ENCODE measurements at places on chromosomes 11 and 22.

DNA sequence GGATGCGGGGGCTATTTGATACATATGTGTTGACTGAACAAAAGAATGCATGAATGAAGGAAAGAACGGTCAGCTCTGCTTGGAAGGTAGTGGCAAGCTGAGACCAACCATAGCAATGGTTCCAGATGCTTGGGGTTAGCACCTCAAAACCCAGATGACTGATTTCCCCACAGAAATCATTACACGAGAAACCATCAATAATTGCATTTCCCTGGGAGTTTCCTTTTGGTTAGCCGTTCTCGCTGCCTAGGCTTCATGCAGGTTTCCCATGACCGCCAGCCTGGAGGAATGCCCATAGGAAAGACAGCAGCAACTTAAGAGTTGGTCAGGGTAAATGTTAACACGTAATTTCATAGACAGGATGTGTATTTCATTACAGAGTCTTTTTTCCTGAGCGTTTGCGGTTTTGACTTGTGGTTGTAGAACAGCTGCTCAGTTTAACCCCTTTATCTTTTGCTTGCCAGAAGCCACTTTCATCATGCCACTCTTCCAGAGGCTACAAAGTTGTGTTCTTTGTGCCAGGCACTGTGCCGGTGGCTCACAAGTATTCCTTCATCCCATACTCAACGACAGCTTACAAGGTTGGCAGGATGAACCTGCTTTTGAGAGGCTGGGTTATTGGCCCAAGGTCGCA lies 2.8 kb downstream of the IL17RA start:
- no peak for DNase-seq

DNA sequence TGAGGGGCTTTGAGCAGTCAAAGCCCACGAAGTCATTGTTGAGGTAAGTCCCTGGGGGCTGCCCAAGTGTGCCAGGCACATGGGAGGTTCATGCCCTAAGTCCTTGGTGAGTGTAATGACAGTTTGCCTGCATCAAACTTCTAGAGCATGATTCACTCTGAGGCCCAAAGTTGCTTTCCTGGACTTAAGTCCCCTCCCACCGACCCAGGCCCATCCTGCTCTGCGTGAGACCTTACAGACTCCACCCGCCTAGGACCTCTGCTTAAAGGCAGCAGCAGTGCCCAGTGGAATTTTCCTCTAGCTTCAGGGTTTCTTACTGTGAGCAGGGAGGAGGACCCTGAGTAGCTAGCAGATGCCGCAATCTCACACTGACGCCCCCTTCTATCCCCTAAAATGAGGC lies 5.7 kb upstream of the PVALB start:
- no peak for DNase-seq

DNA sequence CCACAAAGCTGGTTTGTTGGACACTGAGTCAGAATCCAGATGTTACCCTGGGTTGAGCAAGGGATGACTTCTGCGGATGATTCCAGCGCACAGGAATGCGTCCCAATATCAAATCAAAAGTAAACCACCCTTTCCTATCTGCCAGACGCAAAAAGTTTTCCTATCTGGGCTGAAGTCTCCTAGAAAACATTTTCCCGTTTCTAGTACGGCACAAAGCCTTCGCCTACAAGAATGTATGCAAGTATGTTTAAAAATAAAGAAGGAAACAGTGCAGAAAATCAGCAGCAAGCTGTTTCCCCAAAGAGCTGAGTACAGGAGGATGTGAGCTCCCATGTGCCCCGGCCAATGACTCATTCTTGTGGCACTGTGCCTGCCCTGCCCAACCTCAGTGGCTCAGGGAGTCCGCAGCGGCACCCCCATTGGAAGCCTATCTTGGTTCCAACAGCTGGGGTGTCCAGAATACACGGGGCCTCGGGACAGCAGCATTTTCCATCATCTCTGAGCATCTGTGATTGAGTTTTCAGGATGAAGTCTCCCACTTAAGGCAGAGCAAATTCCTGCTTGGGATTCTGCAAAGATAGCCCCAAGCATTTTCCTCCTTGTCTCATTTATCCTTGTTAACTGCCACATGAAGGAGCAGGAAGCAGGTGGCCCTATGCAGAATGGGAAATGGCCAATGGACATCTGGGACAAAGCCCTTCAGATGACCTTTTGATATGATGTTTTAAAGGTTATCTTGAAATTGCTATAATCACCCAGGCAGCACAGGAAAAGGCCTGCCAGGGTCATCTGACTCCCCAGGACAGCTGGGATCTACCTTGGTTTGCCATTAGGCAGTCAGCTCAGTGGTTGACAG lies 17.5 kb downstream of the KCNJ5 start:
- DNase-seq: no peak

DNA sequence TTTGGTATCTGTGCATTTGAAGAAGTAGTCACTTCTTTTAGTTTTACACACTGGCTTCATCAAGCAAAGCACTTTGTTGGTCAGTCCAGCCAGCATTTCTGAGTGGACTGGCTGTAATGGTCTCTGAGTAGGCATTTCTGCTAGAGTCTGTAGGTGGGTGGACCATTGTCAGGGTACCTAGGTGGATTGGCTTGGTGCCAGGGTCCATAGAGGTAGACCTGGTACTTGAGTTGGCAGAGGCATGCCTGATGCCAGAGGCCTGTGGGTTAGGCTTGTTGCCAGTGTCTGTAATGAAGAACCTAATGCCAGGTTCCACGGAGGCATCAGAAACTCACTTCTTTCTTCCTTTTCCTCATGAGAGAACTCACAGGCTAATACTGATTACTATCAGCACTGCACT lies 157.9 kb upstream of the C11orf87 start:
- no peak for DNase-seq

DNA sequence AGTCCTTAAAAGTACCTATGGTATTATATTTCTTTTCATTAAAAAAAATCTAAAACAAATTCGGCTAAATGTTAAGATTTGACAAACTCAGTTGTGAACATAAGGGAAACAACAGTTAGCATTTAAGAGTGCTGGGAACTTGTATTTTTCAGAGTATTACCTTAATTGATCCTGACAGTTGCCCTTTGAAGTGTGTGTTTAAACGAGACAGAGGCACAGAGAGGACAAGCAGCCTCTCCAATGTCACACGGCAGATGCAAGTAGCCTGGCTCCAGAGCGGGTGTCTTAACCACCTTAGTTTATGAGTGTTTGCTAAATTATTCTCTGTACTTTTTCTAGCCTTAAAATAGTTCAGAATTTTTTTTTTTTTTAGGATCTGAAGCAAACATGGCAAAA lies 80.9 kb downstream of the TIMP3 start:
- DNase-seq: no peak

DNA sequence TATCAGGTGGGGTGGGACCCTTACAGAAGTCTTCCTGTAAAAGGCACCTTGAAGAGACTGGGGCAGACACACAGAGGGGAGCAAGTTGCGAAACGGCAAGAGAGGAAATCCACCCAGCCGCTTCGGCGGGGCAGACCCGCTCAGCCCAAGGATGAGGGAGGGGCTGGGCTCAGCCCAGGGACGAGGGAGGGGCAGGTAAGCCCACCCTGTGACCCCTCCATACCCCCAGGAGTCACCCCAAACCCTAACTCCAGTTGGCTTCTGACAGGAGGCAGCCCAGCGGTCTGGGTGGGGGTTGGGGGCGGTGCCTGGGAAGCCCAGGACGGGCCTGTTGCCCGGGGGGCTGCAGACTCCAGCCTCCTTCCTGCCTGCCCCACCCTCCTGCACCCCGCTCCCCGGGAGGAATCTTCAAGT lies 965 bp downstream of the OSBPL5 start:
- DNase-seq: no peak

GRCh38 chr22:45335021-45335818 lies 25.5 kb downstream of the FAM118A start:
- DNase-seq: no peak

DNA sequence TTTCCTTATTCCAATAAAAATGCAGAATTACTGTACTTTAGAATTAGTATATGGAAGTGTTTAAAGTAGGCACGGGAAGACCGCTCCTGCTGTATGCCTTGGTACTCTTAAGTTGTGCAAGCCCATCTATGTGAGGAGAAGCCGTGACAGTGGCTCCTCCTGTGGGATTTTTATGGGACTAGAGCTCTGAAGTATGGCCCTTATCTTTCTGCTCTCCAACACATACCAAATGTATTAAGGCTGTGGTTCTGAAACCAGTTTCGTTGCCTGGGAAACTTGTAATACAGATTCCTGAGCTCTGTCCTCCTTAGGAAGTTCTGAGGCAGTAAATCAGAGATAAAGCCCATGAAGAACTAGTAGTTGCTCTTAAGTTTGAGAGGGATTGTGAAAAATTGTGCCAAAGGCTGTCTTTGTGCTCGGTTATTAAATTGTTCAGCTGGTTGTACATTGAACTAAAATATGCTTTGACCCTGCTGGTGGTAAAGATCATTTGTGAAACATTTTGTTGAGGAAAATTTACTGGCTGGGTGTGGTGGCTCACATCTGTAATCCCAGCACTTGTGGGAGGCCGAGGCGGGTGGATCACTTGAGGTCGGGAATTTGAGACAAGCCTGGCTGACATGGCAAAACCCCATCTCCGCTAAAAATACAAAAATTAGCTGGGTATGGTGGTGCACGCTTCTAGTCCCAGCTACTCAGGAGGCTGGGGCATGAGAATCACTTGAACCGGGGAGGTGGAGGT lies 29.3 kb downstream of the RTN3 start:
- DNase-seq: no peak

DNA sequence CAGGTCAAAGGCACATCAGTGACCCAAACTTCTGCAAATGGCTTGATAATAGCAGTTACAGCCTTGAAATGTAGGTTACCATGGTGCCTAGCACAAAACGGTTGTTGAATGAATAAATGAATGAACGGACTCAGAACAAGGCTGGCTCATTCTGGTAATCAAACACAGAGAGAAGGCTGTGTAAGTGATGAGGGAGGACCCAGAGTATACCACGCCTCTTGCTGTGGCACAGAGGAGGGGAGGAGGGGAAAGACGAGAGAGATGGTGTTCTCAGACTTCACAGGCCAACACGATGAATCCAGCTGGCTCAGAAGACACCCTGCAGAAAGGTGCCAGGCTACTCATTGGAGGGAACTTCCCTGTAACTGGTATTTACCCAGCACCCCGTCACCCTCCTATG lies 38.3 kb downstream of the PC start:
- no peak for DNase-seq

DNA sequence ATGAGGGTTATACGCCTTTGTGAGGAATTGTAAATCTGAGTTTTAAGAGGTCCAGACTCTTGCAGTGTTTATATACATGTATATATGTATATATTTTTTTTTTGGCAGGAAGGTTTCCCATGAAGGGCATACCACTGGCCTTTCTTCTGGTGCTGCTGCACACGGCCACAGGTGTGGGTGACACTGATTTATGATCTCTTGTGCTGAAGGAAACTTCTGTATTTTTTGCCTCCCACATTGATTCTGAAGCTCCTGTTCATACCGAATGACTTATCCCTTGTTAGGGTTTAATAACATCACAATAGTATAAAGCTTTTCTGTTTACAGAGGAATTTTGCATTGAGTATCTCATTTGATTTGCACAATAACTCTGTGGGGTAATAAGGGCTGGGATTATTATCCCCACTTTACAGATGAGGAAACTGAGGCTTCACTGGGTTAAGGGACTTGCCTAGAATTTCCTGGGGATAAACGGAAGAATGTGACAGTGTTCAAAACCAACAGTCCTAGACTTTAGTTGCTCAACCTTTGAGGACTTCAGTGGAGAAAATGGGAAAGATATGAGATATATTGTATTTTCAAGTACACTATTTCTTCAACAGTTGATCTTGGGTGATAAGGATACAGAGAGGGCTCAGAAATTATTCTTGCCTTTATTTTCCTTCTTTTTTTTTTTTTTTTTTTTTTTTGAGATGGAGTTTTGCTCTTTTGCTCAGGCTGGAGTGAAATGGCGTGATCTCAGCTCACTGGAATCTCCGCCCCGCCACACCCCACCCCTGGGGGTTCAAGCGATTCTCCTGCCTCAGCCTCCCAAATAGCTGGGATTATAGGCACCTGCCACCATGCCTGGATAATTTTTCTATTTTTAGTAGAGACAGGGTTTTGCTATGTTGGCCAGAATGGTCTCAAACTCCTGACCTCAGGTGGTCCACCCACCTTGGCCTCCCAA lies 70.1 kb downstream of the MICAL2 start:
- DNase-seq: no peak

DNA sequence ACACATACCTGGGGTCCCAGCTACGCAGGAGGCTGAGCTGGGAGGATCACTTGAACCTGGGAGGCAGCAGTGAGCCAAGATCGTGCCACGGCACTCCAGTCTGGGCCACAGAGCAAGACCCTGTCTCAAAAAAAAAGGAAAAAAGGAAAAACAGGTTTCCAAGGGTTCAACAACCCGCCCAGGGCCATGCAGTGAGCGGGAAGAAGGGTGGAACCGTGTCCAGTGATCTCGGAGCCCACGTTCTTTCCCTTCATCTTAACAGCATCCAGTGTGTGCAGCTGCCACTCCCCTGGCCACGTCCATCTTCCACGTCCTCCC lies 14.9 kb upstream of the LRP5 start:
- no peak for DNase-seq

GRCh38 chr11:94795476-94796189 lies 27.5 kb downstream of the AMOTL1 start:
- no peak for DNase-seq

DNA sequence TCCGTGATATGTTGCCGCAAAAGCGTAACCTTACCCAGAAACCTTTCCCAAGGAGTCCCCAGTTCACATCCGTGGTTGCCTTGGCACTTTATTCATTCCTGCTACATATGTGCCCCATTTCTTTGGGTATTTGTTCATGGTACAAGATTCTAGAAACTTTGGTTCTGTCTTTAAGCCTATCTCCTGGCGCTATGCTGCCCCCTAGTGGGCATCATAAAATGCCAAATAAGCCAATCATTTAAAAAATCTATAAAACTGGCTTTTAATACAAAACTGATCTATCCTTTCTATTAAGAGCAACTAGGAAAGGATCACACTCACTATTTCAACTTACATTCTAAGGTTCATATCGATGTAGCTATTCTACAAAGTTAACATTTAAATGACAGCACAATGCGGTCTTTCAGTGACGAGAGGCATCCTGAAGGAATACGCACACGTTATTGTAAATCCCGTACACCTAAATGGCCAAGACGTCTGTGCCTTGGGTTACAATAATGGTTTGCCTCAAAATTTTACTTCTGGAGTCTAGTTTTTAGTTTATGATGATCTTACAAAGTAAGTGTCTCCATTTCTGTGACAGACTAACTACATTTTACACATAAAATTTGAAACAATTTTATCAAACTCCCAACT lies 16.2 kb downstream of the PIWIL3 start:
- DNase-seq: peak; percentile 32

DNA sequence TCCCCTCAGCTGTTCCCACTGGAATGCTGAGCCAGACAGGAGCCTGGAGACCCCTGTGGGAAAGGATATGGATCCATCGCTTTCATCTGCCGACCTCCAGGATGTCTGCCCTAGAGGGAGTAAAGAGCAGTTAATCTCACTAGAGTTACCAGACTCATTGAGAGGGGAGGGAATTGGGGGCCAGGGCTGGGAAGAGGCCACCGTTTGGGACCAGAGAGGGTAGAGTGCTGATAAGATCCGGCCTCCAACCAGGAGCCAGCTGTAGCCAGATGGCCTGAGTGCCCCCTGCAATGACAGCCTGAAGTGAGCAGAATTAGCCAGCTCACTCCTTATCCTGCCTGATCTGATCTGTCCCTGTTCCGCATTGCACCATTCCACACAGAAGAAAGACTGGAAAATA lies 3.7 kb upstream of the APLNR start:
- no peak for DNase-seq

GRCh38 chr11:1326435-1327063 lies 17.1 kb upstream of the TOLLIP start:
- DNase-seq: no peak

- no peak for DNase-seq
These were observed 60.0 kb downstream of the DKK3 start for GRCh38 chr11:11948242-11948947.

- no peak for DNase-seq
These were observed 7.5 kb downstream of the THY1 start for GRCh38 chr11:119415517-119415916.

- no peak for DNase-seq
These were observed 114.5 kb upstream of the MTNR1B start for GRCh38 chr11:92854952-92855351.

Measured in stimulated activated CD4-positive, alpha-beta T cell treated with anti-CD3 and anti-CD28 coated beads, Interleukin-1b, Interleukin-23, amount 100 ng/mL, for 1 hour (primary cell).